ENCODE measurements at places on chromosomes 13 and 19.
A peak's percentile ranks its signal among the peaks of the same experiment; 100 is the strongest.

- no peak for DNase-seq
Measured at GRCh38 chr13:28492569-28493367, 2.2 kb downstream of the FLT1 start.

DNA sequence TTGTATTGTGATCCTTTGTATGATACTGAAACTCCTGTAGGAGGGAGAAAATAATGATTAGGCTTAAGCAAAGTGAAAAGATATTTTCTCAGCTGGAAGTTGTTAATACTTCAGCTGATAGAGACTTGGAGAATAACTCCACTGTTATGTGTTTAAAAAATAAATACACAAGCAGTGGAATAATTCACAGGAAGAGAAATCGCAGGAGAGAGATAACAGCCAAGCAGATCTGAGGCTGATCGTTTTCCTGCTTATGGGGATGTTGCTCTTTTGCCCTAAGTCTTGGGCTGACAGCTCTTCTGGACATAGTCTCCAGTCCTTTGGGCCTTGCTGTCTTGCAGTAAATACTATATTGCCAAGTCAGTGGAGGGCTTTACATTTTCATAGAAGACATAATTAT is 93.3 kb downstream of the OLFM4 start:
- no peak for DNase-seq

GRCh38 chr13:35140321-35140720 is 198.3 kb downstream of the NBEA start:
- DNase-seq: no peak

GRCh38 chr19:18306888-18307260 is 16.0 kb downstream of the LSM4 start:
- no peak for DNase-seq

DNA sequence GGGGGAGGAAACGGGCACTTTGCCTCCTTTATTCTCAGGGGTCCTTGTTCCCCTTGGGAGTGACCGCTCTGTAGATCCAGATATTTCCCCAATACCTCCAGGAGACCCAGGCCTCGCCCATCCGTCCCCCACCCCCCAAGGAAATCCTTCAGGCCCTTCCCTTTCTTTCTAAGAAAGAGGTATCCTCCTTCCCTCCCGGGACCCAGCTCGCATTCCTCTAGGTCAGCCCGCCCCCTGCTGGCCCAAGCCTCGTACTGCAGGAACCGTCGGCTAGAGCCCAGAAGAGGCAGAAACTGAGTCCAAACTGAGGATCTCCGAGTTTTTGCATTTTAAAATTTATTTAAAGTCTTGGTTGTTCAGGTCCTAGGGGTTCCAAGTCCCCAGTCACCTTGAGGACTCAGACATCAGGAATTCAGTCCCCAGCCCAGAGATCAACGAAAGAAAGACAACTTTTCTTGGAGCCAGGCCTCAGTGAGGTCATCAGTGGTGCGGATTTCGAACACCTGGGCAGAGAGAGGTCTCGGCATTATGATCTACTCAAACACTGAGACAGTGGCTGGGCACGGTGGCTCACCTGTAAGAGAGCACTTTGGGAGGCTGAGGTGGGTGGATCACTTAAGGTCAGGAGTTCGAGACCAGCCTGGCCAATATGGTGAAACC is 7.5 kb upstream of the LRFN1 start:
- DNase-seq: peak; percentile 87

- DNase-seq: peak; percentile 58
Measured at GRCh38 chr19:35044317-35045117, 3.0 kb downstream of the HPN start.

DNA sequence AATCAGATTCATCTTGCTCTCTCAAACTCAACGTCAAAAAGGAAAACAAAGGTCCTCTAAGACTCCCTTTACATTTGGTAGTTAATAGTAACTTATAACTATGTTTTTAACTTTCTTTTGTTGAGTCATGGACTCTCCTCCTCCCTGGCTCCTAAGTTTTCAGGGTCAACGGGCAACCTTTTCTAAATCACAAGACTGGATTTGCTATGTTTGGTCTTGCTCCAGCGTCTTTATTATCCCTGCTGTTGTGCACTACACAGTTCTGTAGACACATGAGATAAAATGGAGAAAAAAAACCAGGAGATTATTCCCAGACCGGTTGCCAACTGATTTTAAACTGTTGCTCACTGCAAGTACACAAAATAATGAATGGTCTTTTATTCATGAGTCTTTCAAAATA is 1.9 kb upstream of the ITM2B start:
- no peak for DNase-seq

- peak; percentile 85 for DNase-seq
Measured at GRCh38 chr19:14375055-14375581, 6.1 kb upstream of the ADGRE5 start.

DNA sequence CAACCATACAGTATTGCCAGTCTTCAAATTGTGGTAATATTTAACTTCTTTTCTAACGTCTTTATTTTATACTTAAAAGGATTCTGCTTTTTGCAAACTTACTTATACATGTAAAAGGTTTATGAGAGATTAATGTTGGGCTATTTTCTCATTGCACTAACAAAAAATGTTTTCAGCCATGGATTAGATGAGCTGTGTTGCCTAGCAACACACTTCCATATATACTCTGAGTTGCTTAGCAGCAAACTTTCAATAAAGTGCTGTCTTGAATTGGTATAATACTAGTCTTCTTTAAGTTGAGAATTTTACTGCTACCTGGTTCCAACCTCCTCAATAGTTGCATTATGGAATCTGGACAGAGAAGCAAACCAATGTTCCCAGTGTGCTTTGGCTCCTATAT is 777.4 kb upstream of the PCDH9 start:
- DNase-seq: no peak

DNA sequence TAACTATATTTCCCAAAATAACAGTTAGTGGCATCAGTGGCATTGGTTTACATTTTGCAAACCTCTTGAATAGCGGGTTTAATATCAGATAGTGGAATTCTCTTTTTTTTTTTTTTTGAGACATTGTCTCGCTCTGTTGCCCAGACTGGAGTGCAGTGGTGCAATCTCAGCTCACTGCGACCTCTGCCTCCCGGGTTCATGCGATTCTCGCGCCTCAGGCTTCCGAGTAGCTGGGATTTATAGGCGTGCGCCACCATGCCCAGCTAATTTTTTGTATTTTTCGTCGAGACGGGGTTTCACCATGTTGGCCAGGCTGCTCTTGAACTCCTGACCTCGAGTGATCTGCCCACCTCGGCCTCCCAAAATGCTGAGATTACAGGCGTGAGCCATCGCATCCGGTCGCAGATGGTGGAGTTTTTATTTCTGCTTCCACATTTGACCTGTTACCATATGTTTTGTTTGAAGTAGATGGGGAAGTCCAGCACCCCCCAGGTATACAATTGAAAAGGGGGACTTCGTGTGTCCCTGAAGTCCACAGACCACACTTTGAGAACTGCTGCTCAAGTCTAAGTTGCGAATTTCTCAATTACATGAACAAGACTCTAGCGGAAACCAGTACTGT is 40.5 kb upstream of the XPO4 start:
- DNase-seq: no peak

DNA sequence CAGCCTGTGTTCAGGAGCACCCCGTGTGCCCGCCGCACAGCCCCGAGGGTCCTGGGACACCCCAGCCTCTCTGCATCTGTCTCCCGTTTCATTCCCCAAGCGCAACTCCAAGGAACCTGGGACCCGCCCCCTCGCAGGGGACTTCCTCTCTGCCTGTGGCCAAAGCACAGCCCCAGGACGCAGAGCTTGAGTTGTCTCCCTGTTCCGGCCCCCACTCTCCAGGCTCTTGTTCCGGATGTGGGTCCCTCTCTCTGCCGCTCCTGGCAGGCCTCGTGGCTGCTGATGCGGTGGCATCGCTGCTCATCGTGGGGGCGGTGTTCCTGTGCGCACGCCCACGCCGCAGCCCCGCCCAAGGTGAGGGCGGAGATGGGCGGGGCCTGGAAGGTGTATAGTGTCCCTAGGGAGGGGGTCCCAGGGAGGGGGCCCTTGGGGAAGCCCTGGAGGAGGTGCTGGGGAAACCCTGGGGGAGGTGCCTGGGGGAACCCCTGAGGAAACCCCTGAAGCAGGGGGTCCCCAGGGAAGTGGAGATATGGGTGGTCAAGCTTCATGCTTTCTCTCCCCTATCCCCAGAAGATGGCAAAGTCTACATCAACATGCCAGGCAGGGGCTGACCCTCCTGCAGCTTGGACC is 1.3 kb downstream of the HCST start:
- peak; percentile 95 for DNase-seq

DNA sequence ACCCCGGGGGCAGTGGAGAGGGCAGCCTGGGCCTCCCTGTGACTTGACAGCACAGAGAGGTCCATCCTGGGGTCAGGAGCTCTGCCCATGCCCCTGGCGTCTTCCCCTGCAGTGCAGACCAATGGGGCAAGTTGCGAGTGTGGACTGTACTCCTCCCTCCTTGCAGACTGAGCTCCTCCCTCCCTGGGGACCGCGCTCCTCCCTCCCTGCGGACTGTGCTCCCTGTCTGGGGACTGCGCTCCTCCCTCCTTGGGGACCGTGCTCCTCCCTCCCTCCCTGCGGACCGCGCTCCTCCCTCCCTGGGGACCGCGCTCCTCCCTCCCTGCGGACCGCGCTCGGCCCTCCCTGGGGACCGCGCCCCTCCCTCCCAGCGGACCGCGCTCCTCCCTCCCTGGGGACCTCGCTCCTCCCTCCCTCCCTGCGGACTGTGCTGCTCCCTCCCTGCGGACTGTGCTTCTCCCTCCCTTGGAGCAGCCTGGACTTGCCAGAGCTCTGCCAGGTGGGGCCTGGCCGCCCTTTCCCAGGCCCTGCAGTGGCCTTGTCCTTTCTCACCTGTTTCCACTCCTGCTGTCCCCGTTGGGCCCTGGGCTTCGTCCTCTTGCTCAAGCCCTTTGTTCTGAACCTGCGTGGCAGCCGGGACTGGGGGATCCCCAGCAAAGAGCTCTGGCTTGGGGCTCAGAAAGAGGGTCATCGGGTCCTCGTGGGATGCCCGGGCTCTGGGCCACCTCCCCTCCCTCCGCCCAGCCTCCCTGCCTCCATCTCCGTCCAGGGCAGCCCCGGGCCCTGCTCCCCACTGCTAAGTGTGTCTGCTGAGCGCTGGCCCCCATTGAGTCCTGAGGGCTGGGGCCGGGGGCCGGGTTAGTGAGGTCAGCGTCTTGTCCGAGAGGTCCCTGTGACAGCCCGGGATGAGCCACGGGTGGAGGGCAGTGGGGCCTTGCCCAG is 6.8 kb downstream of the GAMT start:
- DNase-seq: no peak

GRCh38 chr13:21463424-21463823 is 4.3 kb upstream of the ZDHHC20 start:
- no peak for DNase-seq

DNA sequence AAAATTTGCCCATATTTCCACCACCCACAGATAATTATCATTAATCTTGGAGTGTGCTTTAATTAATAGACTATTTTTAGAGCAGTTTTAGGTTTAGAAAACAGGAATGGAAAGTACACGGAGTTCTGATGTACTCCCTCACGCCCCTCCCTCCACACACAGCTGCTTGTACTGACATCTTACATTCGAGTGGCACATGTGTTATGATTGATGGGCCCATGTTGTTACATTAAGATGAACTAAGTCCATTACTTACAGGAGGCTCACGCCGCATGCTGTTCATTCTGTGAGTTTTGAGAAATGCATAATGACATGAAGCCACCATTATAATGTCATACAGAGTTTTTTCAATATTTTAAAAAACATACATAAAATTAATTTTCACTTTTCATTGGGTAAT is 1.2 kb upstream of the SPATA13 start:
- DNase-seq: peak; percentile 17

GRCh38 chr13:60169239-60170031 is 5.7 kb upstream of the DIAPH3 start:
- DNase-seq: peak; percentile 22

DNA sequence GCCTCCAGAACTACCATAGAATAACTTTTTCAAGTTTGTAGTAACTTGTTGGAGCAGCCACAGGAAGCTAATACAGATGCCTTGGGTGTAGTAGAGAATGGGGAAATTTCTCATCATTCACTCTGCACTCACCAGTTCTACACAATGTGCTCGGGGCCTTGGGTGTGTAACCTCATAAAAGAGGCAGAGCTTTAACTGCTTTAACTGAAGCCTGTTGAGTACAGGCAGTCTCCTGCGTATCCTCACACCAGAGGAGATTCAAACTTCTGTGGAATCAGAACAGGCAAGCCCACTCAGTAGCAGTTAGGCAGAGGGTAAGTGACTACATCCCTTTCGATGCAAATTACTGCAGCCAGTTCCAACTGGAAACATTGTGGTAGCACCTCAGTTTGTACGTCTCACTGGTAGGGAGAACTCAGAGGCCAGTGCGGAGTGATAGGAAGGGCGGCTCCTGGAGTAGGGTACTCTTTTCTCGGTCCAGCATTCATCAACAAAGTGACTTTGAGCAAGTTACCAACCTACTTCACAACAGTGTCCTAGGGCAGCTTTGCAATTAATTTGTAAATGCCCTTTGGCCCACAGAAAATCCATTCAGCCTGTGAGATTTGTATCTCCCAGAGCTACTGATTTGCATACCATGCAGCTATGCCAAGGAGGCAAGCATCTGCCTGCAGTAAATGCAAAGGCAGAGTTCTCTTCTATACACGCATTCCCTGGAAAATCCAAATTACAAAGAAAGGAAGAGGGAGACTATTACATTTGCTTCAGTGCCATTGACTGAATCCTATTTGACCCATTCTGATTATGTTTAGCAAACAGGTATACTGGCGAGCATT is 904.3 kb downstream of the DIAPH3 start:
- no peak for DNase-seq

DNA sequence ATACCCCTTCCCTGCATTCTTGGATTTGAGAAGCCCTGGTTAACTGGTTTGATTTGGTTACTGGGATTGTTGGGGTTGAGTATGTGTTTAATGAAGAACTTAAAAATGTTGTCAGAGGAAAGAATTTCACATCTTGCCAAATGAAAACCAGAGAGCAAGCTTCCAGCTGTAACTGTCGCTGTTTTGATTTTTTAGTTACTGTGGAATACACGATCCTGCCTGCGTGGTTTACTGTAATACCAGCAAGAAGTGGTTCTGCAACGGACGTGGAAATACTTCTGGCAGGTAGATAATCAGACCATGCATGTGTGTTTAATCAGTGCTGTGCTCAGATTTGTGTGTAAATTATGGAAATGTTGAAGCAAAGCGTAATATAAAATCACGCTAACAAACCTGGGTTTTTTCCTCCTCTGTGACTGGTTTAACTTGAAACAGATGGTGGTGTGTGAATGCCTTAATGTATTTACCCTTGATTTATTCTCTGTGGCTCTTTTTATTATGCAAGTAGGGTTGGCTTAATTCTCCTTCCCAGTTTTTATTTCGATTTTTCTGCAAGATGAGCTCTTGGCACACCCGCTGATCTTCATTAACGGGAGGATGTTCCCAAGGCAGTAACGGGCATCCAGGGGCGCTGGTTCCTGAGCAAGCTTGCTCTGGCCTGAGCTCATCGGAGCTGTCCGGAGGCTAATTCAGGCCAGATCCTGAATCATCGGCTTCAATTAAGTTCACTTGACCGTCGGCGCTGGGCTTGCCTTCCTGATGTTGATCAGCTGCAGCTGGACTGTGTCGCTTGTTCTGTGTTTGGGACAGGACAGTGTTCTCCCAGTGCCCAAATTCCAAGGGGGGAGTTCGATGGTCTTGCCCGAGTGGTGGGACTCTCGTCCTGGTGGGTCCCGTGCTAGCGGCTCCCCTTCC is 16.0 kb downstream of the UPF1 start:
- DNase-seq: no peak
